ENCODE measurements at places on chromosomes 7 and 10.

DNA sequence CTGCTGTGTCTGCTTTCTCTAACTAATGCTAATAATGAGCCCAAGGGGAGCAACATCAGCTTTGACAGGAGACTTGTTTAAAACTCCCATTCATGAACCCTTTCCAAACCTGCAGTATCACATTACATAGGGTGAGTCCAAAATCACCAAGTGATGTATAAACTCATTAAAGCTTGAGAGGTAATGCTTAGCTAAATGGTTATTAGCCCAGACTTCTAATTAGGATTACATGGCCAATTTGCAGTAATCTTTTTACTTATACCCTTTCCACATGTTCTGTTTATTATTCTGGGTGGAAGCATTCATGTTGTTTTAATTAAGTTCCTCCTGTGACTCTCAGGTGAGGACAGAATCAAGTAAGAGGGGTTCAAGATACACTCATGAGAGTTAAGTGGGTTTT, 17.5 kb downstream of the ZNF138 start:
- DNase-seq = no peak

- no peak for DNase-seq
These were observed 184.5 kb downstream of the TRIL start for GRCh38 chr7:28773423-28774145.

DNA sequence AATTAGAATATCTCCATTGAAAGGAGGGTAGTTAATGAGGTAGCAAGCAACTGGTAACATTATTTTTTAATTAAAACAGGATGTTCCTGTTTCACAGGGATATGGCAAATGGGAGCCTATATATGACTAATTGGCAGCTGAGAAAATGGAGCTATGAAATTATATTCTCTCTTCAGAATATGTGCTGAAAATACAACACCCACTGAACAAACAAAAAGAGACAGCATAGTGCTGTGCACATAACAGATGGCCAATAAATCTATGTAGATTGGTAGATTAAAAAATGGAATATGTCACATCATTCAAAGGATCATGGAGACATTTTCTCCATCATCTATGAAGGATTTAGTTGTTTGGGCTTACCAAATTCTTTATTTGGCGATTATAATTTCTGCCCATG, 362.0 kb downstream of the GPR37 start:
- DNase-seq = no peak

DNA sequence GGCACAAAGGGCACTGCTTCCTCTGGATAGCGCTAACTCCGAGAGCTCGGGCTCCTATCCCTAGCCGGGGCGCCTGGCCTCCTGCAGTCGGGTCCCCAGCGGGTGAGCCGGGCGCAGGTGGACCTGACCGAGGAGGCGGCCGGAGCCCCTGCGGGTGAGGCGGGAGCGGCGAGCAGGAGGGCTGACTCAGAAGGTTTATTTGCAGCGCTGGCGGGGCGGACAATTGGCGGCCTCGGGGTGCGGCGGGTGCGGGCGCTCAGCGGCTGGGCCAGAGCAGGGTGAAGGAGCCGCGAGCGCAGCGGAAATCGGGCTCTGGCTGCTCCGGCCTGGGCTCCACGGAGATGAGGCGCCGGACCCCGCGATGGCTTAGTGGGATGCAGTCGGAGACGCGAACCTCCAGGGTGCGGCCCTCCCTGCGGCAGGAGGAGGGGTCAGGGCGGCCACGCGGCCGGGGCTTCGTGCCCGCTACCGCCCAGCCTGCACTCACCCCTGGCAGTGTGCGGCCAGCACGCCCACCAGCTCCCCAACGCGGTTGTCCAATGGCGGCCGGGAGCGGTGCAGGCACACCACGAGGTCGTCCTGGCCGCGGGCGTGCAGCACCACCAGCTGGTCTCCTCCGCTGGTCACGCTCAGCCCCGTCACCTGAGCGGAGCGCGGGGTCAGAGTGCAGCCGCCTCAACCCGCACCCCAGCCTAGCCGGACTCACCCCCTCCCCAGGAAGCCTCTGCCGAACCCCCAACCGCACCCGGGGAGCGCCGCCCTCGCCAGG, 16.1 kb downstream of the MYO1G start:
- peak; percentile 46 for DNase-seq

- DNase-seq = no peak
These were observed 67.7 kb downstream of the CASD1 start for GRCh38 chr7:94577357-94577756.

DNA sequence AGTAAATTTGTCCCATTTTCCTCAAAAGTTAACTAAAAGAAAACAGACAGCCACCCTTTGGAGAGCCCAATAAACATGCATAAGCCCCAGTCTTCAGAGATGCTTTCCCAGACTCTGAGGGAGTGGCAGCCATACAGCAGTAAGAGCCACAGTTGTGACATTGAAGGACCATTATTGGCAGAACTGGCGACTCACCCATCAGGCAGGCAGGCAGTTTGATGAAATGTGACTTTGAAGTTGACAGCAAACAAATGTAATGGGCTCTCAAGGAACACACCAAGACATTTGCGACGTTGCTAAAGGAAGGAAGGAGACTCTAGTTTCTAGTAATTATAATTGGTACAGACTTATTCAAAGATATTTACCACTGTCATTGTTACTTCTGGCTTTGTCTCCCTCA, 287.5 kb upstream of the PHYHIPL start:
- DNase-seq = no peak

DNA sequence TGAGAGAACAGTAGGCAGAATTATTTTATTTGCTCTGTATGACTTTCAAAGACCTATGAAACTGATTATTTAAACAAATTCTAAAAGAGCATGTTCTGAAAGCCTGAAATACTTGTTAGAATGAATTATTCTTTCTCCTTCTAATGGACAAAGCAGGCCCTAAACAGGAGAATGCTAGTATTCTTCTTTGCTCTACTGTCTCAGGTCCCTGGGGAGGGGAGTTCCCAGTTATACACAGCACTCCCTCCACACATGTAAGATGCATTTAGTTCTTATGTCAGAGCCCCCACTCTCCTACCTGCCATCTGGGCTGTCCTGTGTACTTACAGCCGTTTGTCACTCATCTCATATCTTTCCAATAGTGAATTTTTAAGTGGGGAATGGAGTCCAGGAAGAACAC, 633.5 kb upstream of the ANKRD30A start:
- no peak for DNase-seq

DNA sequence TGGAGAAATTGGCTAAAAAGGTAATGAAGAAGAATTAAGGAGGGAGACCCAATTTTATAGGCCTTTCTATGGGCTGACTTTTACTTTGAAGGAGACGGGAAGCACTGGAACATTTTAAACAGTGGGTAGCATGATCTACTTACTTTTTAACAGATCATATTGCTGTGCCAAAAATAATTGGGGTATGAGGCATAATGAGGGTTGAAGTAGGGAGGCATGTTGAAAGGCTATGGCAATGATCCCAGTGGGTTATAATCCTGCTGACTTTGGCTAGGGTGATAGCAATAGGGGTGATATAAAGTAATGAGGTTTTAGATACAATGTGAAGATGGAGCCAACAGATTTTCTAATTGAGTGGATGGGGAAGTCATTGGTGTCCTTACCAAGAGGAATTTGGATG, 73.2 kb downstream of the GPR37 start:
- DNase-seq = no peak

DNA sequence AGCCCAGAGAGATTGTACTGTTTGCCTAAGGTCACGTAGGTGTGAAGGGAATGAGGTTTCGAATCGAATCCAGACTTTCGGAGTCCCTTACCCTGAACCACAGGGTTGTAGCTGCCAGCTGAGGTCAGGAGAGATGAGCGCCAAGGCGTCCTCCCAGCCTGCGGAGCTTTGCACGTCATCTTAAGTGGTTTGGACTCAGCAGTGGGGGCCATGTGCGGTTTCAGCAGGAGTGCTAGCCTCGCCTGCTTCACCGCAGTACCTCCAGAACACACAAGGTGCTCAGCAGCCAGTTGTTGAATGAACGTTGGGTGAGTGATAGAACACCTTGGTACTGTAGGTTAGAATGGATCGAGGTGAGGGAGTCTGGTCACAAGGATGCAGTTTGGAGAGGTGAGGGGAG, 74.9 kb upstream of the PPIF start:
- DNase-seq = no peak

DNA sequence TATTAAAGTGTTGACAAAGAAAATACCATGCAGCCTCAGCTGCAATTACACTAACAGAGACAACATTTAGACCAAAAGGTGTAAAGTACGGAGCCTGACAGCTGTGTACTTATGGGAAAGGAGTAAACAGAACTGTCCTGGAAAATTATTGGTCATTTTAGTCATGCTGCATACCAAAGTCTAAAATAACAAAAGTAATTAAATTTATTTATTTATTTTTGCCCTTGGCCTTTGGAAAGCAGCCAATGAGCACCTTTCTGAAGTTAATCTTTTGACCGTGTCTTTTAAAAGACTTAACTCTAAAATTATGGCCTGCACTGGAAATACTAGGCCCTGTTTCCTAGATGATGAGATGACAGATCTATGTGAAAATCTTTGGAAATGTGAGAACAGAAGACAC, 597.6 kb downstream of the NXPH1 start:
- DNase-seq = no peak

DNA sequence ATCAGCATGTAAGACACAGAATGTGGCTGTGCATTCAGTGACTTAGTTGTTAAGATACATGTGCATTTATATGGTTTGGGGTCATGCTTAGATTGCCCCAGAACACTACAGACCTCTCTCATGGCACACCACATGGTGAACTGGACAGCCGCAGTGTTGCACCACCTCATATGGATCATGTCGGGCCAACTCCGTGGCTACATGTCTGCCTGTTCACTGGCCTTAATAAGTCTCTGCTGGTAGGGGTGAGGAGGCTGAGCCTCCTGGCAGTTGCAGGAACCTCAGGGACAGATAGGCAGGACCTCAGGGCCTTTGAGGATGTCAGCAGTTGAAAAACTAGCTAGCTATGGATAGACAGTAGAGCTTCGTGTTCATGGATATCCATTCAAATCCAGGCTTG, 751.0 kb downstream of the GRID1 start:
- no peak for DNase-seq

DNA sequence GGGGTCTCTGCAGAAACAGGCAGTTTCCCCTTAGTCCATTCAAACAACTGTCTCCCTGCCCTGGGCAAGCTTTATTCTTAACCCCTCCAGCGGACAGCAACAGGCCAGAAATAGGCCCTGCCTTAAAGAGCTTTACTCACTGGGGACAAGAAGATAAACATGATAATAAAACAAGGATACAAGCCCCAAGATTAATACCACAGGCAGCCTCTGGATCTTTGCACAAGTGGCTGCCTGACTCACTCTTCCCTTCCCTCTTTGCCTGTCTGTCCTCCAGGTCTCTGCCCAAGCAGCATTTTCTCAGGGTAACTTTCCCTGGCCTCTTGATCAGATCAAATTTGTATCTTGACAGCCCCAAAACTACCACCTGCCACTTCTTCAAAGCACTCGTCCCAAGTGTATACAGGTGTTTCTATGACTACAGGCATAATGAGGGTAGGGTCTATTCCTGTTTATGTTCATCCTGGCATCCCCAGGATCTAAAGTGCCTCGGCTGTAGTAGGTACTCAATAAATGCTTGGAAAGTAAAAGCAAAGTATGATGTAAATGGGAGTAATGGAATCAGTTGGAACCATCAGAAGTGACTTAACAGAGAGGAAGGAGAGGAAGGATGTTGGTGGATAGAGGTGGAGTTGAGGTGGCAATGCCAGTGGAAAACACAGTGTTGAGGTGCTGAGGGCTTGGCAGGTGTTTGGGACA, 7.0 kb upstream of the CAMK2G start:
- no peak for DNase-seq

- no peak for DNase-seq
These were observed 154.1 kb upstream of the KMT2E start for GRCh38 chr7:104859754-104860426.

Measured in dermis microvascular lymphatic vessel endothelial cell (primary cell).